Upper lobe of left lung (tissue), 6 donors: ENCODE measurements at places on chromosomes 5 and 9.

GRCh38 chr9:129726322-129727160, 26.3 kb downstream of the PTGES start:
- peak; percentile 63 for DNase-seq

- no peak for DNase-seq
These were observed 48.2 kb downstream of the OXCT1 start for GRCh38 chr5:41822036-41822435.

DNA sequence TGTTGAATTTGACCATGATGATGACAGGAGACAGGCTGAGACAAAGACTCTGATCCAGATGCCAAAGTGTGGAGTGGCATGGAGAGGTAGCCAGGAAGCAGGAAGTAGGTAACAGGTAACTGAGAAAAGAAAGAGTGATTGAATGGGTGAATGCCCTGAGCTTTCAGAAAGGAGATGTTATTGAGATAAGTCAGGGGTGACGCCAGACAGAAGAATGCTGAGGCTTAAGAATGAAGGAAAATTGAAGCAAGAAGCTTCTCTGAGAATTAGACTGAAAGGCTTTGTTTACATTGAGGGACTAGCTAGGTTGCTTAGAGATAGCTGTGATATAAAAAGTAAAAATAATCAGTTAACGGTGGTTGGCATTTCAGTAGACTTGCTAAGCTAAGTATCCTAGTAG, 165.7 kb downstream of the PSAT1 start:
- DNase-seq: no peak

DNA sequence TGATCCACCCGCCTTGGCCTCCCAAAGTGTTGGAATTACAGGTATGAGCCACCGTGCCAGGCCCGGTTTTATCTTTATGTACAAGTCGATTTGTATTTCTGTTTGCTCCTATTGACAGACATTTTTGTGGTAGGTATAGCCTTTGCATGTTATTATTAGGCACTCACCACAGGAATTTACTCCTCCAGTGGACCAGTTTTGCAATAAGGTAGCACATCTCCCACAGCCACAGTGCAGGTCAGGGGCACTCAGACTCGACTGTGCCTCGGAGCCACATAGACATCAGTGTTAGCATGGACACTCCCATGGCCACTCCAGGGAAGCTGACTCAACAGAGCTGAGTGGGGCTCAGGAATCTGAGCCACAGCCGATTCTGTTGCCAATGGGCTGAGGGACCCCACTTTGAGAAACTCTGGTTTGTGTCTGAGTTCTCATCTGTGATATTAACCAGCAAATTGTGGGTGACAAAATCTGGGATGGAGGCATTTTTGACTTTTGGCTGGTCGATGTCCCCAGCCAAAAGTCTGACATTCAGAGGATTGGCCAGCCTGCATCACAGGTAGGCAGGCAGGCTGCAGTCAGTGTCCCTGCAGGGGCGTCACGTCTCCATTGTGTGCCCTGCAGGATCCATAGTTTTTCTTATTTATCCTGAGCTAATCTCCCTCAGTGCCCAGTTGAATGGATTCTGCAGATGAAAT, 15.0 kb upstream of the SHB start:
- no peak for DNase-seq

DNA sequence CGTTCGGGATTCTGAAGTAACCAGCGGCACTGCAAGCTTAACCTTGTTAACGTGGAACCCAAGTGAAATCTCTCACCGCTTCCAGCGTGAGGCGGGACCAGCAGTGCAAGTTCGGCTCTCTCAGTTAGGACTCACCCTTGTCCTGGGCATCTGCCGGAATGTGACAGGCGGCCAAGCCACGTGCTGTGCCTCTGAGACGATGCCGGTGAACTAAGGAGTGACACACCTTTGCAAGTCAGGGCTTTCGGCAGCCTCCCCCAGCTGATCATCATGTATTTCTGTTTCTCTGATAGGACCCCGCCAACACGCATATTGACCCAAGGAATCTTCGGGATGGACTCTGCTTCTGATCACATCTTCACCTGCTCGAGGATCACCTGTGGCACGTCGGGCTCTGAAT, 415.0 kb upstream of the IRX1 start:
- DNase-seq: no peak

GRCh38 chr9:80951675-80952074, 737.7 kb downstream of the TLE1 start:
- no peak for DNase-seq

GRCh38 chr9:26656003-26656870, 236.4 kb downstream of the CAAP1 start:
- DNase-seq: no peak

GRCh38 chr5:122420091-122420490, 108.1 kb downstream of the SNCAIP start:
- DNase-seq: no peak

DNA sequence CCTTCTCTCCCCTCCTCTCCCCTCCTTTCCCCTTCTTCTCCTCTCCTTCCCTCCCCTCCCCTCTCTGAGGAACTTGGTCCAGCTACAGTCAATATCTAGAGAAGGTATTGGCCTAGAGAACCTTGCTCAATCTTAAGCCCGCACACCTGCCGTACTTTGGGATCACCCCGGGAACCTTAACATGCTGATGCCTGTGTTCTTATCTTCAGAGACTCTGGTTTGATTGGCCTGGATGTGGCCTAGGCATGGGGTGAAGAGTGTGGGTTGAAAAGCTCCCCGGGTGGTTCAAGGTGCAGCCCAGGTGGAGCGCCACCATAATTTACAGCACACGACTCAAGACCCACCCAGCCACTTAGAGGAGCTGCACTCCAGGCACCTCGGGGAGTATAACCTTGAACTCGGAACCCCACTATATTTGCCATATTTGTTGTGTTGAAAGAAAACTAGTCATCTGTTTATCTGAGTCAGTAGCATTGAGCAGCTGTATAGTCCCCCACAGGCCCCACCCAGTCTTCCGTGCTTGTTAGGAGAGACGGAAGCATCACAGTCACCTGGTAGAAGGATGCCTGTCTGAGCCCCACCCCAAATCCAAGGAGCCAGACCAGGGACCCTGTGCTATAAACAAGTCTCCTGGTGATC, 14.4 kb upstream of the PHF19 start:
- DNase-seq: no peak

DNA sequence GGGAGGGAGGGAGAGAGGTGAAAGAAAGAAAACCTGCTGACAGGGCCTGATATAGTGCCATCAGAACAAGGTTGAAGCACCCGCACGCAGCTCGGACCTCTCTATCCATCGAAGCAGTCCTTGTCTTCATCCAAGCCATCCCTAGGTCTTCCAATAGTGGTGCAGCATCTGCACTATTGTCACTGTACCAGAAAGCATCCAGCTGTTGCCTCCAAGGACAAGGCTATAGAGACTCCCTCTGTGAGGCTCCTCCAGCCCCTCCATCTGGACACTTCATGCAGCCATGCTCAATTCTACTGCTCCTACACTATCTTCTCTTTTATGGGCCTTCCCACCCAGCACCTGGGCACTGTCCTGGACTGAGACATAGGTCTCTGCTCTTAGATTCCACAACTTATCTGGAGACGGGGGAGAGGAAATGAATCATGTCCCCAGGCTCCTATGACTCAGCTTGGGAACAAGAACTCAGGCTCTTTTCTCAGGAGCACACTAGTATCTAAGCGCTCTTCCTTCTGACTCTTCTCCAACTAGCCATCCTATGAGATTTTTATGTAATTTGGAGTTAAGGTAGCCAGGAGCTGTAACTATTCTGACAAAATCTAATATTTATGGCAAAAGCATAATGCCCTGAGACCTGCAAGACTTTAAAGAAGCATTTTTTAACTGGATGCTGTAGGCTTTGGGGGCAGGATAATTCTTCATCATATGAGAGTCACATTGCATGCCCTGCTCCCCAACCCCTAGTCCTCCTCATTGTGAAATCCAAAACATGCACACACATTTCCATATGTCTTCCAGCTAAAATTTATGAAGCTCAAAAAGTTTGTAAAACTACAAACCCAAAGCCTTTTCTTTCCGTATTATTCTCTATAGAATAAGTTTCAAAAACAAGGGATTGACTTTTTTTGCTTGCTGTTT, 446.8 kb downstream of the CCDC171 start:
- DNase-seq: no peak

- no peak for DNase-seq
These were observed 243.4 kb upstream of the RAI14 start for GRCh38 chr5:34412736-34413135.

DNA sequence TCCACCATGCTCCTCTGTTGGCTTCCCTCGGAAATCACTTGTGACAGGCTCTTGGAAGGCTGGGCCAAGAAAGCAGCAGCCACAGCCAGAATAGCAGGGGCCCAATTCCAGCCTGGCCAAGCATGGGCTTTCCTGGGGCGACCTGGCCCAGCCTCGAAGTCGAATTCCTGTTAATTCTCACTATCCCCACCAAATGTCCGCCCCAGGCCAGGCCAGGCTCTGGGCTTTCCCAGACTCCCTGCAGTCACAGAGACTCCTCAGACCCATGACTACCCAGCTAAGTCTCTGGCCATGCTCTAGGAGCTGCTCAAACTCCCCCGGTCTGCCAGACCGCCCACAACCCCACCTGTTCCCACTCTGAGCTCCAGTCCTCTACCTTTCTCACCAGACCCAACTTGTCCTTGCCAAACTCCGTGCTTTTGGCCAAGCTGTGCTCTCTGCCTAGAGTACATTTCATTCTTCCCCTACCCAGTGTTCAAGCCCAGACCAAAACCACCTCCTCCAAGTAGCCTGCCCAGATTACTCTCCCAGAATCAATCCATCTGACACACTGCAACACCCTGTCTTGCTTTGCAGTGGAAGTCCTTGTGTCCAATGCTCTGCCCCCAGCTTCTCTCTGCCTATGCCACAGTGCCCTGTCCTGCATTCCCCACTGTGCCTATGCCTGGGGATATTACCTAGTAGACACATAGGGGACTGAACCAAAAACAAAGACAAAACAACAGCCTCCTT, 26.2 kb downstream of the SHB start:
- DNase-seq: no peak

DNA sequence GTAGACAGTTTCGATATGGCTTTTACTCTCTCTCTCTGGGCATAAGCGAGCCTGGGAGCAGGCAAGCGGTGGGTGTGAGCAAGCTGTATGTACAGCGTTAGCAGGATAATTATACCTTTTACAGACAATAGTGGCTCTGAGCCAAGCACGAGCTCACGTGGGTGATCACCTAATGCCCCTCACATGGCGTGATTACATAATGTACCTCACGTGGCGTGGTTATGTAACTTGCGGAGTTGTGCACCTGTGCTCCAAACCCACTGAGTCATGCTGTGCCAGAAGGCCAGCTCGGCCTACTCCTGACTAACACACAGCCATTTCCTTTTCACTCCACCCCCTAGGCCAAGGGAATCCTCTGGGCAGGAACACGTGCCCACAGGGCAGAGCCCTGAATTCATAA, 797.2 kb downstream of the EFNA5 start:
- DNase-seq: no peak

DNA sequence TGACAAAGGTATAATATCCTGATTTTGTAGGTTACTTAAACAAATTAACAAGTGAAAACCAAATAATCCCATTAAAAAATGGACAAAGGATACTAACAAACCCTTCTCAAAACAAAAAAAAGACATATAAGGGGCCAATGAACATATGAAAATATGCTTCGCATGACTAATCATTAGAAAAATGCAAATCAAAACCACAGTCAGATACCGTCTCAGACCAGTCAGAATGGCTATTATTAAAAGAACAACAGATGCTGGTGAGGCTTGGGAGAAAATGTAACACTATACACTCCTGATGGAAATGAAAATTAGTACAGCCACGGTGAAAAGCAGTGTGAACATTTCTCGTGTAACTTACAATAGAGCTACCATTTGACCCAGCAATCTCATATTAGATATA, 1542.2 kb upstream of the CDH9 start:
- DNase-seq: no peak

DNA sequence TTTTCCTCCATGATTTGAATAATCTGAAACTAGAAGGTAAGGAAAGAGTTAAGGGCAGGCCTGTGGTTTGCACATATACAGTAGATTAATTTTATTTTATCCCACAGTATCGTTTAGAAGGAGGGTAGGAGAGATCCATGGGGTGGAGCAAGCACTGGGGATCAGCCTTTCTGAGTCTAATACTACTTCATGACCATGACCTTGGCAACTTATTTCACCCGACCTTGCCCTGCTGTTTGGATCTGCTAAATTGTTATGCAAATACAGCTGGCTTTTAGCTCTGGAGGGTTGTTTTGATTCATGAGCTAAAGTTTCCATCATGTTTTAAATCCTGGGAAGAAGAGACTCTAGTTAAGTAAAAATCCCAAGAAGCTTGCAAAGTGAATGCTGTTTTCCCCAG, 864 bp upstream of the GRIN3A start:
- DNase-seq: no peak

DNA sequence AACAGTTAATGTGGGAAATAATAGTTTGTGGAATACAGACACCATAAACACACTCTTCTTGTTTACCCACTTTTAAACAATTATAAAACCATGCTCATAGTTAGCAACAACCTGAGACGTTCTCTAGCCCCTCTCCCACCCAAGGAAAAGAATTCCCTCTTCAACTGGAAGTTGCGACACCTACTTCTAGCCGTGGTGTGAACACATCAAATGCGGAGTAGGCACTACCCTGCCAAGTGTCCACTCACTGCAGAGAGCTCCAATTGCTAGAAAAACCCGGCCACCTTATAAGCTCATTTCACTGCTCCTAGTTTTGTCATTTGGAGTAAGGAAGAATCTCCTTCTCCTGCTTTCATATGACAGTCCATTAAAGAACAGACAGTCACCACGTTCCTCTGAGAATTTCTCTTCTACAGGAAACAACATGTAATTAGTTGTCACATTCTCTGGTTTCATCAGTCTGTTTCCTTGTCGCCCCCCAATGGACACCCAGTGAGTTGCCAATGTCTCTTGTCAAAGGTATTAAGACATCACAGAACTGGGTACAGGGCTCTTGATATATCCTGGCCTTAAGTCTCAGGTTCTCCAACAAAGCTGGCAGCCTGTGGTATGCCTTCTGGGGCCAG, 47.3 kb downstream of the PRLR start:
- peak; percentile 76 for DNase-seq

DNA sequence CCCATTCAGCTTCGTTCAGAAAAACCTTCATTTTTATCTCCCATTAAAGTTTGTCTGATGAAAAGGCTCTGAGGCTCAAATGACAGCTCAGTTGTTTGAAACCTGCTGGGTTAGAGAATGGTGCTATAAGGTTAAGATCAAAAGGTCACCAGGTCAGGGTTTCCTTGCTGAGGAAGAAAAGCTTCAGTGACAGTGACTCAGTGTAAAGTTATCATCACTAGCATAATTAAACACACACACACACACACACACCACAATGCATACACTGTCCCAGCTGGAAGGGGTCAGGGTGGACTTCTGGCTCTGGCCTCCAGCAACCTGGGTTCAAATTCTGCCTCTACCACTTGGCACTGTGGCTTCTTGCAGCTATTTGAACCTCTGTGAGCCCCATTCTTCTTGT, 281.1 kb downstream of the DOCK8 start:
- DNase-seq: no peak

DNA sequence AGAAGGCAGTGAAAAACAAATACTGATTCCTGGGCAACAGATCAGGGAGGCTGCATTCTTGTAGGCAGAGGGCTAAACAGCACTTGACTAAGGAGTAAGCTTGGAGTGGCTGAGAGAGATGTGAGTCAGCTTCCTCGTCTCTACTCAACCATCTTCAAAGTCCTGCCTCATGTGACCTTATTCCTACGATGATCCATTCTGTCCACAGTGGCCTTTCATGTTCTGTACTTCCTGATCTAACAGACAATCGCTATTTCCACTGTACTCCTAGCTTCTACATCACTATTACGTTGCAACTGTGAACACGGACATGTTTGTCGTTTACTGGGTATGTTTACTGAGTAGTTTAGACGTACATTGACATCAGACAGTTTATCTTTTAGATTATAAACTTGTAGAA, 365.4 kb downstream of the ARL15 start:
- DNase-seq: no peak
